H4 (cell line): ENCODE measurements at places on chromosomes 5 and 9. TPM values are rescaled to one million over a fixed set of nuclear protein-coding genes. Genes with fewer than 3 reads are reported as not detected.

Gene FBP2
- 0.17 and 0.41 TPM in 2 replicates for total RNA-seq

DNA sequence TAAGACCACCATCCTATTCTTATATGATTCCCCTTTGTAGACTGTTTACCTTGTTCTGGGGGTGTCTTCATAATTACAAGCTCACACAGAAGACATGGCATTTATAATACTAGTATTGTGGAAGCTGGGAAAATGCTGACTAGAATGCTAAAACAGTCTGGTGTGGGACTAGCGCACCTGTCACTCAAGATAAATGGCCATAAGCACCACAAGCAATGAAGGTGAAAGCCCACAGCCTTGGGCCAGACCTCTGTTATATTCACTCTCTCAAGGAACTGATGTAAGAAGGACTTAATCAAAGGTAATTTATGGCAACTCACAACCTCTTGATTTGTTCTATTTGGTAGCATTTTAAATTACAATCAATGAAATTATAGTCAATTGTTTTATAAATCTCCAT is 721.5 kb downstream of the SEMA5A start:
- no peak for DNase-seq

GRCh38 chr9:114909661-114910060 is 20.7 kb downstream of the TNFSF8 start:
- DNase-seq: no peak

- no peak for DNase-seq
These were observed 37.6 kb upstream of the STX17 start for GRCh38 chr9:99868845-99869244.

Gene PTTG1
- total RNA-seq: 530 and 556 TPM in 2 replicates
